Lung microvascular endothelial cell (primary cell): ENCODE measurements at places on chromosomes 13 and 19. TPM values are rescaled to one million over a fixed set of nuclear protein-coding genes. Genes with fewer than 3 reads are reported as not detected.

CYP2A7 gene
- not detected in 2 replicates for total RNA-seq

KLK6 gene
- not detected in 2 replicates for total RNA-seq

CGB8 gene
- not detected in 2 replicates for total RNA-seq

CEACAM16 gene
- under 0.01 TPM in 1 of 2 replicates, not detected in the other for total RNA-seq

DNA sequence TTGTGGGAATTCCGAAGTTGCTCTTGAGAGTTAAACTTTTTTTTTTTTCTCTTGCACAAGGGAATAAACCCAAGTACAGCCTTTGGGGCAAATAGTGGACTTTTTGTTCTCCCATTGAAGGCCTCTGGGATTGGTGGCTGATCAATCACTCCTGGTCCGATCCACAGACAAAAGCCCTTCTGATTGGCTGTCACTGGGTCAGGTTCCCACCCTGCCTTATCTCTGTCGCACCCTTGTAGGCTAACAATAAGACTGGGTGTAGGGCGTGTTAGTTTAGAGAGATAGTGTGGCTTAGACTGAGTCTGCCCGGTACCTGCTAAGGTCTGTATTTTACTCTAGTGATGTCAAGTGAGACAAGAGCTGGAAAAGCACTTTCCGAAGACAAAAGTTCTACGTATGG lies 380.8 kb downstream of the NDFIP2 start:
- no peak for DNase-seq

- no peak for DNase-seq
Observed at GRCh38 chr13:99601535-99601934, 100.3 kb downstream of the TM9SF2 start.

DNA sequence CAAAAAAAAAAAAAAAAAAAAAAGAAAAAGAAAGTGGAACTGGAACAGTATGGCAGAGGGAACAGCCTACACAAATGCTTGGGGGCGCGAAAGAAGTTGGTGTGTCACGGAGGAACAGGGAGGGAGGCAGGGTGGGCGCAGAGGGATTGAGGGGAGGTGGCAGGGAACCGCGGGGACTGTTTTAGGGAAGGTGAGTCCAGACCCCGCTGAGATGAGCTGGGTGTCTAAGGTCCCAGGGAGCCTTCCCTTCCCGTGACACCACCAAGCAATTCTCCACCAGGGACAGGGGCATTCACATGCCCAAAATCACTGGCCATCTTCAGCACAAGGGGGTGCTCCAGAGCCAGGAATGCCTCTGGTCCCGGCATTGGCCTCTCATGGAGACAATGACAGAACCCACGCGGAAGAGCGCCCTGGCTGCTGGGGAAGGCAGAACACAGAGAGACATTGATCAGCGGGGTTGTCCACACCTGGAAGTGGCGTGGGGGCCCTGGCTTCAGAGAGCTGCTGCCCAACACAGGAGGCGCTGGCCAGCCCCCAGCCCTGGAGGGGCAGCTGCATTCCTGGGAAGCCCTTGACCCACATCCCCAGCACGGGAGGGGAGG lies 6.9 kb downstream of the PEAK3 start:
- peak; percentile 60 for DNase-seq

- DNase-seq: no peak
Observed at GRCh38 chr19:47450478-47450877, 21.2 kb downstream of the SLC8A2 start.

- no peak for DNase-seq
Observed at GRCh38 chr13:74114641-74115040, 19.6 kb downstream of the KLF12 start.

DNA sequence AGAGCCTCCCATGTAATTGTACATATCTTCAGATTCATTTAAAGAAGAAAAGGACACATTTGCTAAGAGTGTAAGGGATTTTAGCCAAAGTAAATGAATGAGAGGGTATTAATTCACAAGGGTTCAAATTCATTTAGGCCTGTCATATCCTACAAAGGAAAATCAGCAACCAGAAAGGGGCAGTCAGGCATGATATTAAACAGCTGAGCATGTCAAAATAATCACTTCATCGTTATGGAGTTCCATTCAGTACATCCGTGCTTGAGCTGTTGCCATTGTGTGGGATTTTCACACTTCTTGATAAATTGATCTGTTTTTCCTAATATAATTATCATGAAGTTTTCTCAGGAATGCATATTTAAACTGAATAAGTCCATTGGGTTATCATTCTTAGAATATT lies 567.1 kb downstream of the GPC5 start:
- no peak for DNase-seq

- no peak for DNase-seq
Observed at GRCh38 chr13:46817838-46818476, 21.0 kb upstream of the ESD start.

GRCh38 chr13:51282322-51282721 lies 57.2 kb upstream of the SERPINE3 start:
- DNase-seq: no peak

DNA sequence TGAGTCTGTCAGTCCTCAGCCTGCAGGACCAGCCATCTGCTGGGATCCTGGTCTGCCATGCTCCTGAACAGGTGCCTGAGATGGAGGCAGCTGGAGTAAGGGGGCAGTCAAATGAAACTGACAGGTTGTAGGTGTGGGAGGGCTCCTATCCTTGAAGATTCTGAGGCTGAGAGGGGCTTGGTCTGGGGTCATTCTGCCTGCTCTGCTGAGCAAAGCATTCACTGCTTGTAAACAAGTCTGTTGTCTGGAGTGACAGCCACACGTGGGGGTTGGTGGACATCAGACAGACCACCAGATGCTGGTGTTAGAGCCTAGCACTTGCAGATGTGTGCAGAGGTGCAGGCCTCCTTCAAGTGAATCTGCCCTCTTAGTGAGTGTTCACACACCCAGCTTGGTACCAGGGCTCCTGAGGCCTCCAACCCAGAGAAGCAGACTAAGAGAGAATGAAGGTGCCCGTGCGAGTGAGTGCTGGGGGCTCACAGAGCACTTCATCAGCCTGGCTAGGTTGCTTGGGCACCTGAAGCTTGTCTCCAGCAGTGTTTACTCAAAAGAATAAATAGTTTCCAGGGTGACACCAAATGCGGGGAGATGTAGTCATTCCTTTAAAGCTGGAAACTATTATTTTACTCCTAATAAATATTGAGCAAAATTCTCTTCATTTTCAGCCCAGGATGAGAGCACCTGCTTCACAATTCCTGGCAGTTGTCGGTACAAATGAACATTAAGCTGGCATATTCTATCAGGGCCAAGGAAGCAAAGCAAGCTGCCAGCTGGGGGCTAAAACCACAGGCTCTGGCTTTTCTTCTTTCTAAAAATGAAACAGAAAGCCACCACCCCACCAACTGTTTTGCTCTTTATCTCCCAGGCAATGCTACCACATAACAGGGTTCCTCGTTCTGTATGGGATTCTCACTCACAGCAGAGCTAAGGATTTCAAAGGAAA lies 82.3 kb downstream of the RNASEH2B start:
- DNase-seq: no peak

DNA sequence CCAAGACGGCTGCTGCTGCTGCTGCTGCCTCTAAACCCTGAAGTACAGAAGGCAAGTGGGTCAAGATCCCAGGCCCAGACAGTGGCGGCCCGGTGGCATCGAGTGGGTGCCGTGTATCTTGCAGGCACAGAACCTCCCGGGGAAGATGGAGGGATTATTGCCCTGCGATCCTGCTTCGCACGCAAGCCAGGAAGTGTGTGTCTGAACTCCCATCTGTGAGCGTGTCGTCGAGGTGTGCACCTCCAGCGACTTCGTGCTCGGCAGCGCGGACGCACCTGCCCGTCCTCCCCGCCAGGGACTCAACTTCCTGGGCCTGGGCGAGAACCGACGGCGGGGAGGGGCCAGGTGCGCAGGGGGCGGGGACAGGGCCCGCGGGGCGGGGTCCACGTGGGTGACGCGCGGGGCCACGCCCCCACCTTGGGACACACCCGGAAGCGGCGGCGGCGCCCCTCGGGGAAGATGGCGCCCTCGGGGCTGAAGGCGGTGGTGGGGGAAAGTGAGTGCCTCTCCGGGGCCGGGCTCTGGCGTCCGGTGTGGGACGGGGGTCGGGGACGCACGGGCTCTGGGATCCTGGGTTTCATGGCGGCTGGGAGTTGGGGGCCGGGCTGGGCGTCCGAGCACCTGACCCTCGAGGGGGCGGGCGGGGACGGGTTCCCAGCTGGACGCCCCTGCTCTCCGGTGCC lies at the start of gene STXBP2:
Gene STXBP2, plus strand, starts transcription at position 420 of the 683 bp plus-strand sequence. Its CDS starts 40 bp downstream, at position 460.
- DNase-seq: peak; percentile 35

DNA sequence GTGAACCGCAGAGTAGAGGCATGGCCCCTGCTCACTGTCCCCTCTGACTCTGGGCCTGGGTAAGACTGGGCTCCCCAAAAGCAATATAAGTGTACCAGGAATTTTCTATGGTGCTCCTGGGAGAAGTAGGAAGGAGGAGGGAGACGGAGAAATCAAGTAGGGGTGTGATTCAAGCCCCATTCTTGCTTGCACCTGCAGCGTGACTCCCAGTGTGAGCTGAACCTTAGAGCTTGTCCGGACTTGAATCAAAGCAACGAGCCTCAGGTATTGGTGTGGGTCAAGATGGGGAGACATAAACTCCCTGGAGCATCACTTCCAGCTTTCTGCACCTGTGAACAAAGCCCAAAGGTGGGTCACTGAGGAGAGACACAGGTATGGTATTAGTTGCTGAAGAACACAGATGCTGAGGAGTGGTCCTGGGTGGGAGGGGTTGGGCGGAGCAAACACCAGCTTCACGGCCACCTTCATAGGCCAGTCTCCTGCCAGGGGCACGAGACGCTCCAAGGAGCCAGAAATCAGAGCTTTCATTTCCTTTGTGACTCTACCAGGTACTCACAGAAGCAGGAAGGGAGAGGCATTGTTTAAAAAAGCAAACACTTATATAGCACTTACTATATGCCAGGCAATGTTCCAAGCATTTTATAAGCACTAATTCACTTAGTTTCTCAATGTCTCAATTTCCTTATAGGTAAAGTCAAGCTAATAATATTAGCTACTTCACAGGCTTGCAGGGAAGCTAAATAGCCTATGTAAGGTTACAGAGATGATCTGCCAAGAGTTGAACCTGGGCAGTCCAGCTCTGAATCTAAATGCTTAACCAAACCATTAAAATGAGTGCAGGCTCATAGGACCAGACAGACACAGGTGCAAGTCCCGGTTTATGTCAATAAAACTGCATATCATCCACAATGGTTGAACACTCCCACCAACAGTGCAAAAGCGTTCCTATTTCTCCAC lies 775.3 kb downstream of the UQCRFS1 start:
- DNase-seq: no peak

DNA sequence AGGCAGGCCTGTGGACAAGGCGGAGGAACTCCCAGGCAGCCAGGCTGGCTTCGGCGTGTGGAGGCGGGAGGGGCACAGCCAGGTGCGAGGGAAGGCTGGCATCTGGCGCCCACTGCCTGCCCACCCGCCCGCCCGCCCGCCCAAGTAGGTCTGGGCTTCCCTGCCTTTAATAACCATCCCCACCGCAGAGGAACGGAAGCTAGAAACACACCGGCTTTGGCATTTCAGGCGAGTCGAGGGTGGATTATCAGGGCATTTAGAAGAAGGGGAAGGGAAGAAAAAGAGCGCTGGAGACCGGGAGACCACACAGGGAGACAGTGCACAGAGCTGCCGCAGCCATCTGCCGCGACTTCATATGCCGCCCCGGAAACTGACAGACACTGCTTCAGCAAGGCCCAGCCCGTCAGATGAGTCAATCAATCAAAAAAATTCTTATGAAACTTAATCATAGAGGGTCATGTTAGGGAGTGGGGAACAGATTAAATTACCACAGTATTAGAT lies 199.7 kb downstream of the TSHZ3 start:
- DNase-seq: no peak

DNA sequence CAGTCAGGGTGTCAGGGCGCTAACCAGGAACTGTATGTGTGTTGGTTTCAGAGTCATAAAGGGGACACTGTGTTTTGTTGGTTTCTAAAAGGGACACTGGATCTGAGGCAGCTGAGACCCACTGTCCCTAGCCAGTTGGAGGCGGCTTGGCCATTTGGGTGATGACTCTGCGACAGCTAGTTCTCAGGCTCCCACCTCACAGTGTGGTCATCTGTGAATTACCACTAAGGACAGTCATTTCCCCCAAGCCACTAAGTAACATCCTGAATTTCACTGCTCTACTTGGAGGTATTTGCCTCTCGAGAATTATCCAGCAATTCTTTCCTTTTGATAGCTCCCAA lies 51.5 kb downstream of the EPS15L1 start:
- peak; percentile 49 for DNase-seq
